ENCODE measurements at places on chromosomes 4 and X.

DNA sequence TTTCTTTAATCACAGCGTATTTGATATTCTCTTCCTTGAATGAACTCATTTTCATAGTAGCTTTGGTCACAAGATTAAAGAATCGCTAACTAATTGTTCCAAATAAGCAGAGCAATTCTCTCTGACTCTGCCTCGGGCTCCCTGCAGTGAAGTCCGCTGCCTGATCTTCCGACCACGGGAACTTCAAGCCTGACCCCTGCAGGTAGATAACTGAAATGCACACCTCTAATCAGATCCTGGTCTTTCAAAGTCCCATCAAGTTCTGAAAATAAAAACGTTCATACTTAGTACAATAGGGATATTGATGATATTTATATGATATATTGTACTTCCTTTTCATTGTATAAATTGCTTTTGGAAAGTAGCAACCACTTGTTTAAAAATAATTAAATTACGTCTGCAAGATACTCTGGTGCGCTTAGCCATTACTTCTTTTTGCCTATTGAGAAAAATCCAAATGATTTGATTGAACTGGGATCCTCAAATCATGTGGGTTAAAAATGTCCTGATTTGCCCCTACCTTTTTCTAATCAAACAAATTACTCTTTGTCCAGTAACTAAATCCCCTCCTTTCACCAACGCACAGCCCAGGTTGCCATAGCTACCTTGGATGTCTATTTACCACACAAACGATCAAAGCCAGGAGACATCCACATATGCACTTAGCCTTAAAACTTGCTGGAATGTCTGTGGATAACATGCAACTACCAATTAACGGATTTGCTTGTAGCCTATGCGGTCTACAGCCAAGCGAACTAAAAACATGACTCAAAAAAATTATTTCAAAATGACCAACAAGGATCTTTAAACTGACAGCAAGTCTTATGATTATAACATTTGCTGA is 4.2 kb downstream of the MID1 start:
- DNase-seq = peak; percentile 72

DNA sequence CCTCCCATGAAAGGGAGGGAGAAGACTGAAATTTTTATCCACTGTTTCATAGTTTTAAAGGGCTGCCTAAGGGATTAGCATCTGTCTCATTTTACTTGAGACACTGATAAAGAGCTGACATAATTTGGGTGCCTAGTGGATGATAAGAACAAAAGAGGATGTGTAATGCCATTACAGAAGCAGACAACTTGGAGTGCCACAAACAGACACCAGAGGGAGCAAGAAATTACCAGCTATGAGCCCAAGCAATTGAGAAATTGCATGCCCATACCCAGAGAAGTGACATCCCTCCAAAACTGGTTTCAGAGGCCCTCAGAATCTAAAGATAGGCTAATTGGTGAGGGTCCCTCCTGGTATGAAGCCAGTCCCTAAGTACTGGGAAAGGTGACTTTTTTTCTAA is 38.5 kb upstream of the POU3F4 start:
- peak; percentile 58 for DNase-seq

- DNase-seq = no peak
Observed at GRCh38 chr4:19496756-19497155, 754.9 kb upstream of the SLIT2 start.

DNA sequence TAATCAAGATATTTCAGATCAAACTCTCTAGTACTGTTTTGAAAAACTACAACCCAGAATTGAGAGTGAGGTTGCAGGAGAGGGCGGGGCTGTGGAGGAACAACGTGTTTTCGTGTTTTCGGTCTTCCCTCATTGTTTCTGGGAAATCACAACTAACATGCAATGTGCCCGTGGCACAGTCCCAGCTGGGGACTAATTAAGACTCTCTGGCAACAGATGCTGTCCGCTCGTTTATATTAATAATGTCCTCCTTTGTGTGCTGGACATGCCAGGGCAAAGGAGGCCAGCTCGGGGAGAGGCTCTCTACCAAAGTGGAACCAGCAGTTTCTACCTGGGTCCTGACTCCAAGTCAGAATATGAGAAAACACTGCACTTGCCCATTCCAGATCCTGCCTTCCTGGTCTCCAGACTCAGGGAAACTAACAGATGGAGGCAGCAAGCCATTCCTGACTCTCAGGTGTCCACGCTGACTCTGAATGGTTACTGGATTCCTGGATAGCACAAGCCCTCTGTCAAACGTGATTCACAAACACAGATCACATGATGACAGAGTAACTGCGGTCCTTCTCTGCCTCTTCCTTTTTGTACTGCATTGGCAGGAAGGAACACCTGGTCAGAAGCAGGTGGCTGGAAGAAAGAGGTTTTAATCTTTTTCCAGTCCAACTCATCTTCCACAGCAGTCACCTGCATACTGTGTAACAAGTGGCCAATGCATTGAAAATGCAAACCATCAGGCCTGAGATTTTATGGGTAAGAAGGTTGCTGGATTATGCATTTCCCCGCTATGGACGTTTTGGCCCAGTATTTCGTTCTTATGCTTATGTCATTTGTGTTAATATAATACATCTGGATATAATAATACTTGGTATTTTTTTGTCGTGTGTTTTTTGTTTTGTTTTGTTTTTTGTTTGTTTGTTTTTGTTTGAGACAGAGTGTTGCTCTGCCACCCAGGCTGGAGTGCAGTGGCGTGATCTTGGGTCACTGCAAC is 65.0 kb downstream of the COQ2 start:
- no peak for DNase-seq

- peak; percentile 58 for DNase-seq
Observed at GRCh38 chr4:184536881-184537248, 62.5 kb upstream of the IRF2 start.

- DNase-seq = no peak
Observed at GRCh38 chr4:127000110-127000509, 632.6 kb upstream of the INTU start.

- peak; percentile 65 for DNase-seq
Observed at GRCh38 chrX:69152417-69152841, 12.8 kb downstream of the PJA1 start.

- DNase-seq = no peak
Observed at GRCh38 chr4:101288365-101289145, 58.8 kb downstream of the PPP3CA start.

GRCh38 chr4:1209821-1210220 is 37.4 kb upstream of the SPON2 start:
- peak; percentile 94 for DNase-seq

- DNase-seq = no peak
Observed at GRCh38 chr4:90841676-90842075, 714.5 kb downstream of the CCSER1 start.

GRCh38 chrX:149630681-149631233 is 835 bp downstream of the TMEM185A start:
- no peak for DNase-seq
